ENCODE measurements at places on chromosomes 4 and X.
A peak's percentile ranks its signal among the peaks of the same experiment; 100 is the strongest.

DNA sequence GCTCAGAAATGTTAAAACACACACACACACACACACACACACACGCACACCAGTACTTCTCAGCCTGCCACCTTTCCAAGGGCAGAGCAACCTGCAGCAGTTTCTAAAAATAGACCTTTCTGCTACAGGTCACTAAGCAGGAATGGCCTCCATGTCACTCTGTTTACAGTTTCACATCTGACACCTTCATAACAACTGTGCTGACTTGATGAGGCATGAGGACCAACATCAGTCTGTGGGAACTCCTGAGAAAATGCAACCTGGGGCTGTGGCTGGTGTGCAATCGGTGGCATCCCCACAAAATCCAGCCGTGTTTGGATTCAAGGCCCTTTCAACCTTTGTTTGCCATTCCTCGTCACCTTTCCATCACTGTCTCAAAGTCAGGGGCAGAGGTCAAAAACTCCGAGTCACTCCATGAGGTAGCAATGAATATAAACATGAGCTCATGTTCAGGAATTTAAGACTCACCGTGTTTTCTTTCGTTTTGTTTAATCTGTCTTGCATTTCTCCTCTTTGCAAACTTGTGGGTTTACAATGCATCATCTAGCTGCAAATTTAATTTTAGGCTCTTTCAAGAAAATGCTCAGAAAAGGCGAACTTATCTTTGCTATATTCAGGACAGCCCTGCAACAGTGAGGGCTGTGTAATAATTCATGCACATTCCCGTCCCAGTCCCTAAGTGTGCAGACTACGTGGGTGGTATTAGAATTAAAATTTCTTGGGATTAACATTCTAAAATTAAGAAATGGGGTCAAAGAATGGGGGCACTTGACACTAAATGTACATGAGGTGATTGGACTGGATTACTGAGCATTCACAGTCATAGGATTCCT is 135.3 kb downstream of the SHROOM3 start:
- peak; percentile 11 for DNase-seq

- no peak for DNase-seq
Observed at GRCh38 chrX:16137416-16138107, 14.2 kb downstream of the GRPR start.

DNA sequence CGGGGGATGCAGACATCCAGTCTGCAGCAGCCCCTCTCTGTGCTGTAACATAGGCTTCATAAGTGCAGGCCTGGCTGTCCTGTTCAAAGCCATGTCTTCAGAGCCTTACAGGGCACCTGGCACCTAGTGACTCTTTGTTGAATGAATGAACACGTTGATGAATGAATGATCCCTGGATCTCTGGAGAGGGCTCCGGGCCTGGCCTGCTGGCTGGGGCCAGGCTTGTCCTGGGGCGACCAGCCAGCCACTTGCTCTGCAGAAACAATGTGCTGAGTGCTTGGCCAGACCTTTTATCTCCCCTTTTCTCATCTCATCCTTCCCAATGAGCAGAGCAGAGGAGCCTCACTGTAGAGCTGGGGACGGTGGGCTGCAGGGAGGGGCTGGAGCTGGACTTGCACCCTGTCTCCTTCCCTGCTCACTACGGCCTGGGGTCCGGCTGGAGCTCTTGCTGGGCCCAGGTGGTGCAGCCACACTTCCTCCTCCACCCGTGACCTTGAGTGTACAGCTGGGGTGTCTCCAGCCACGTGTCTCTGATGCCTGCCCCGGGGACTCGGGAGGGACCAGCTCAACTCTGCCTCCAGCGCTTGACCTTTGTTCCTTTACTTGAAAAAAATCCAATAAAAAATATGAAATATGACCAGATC is 77.9 kb downstream of the PSAPL1 start:
- DNase-seq, result no peak

GRCh38 chr4:96483308-96484030 is 643.6 kb downstream of the PDHA2 start:
- DNase-seq, result no peak

- DNase-seq, result no peak
Observed at GRCh38 chr4:5990446-5991160, 27.6 kb downstream of the C4orf50 start.

- DNase-seq, result no peak
Observed at GRCh38 chrX:17644001-17644400, 93.3 kb upstream of the SCML1 start.

- DNase-seq, result no peak
Observed at GRCh38 chrX:111284631-111285293, 14.5 kb upstream of the CAPN6 start.

DNA sequence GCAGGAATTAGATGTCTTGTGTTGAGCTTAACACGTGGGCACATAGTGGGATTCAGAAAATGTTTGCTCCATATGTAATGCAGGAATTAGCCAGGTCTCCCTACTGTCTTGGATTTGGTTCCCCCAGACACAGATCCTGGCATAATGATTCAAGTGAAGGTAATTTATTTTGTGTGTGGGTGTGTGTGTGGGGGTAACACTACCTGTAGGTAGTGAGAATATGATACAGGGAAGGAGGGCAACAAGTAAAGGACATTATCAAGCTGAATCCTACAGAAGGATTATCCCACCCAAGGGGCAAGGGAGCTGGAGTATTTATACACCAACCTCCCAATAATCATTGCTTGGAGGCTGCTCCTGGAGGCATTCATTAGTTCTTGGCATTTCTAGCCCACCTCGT is 101.4 kb downstream of the NHS start:
- no peak for DNase-seq

GRCh38 chr4:110636171-110636679 is 13.3 kb upstream of the PITX2 start:
- DNase-seq, result peak; percentile 39
